ENCODE measurements at places on chromosomes 6 and 20.

DNA sequence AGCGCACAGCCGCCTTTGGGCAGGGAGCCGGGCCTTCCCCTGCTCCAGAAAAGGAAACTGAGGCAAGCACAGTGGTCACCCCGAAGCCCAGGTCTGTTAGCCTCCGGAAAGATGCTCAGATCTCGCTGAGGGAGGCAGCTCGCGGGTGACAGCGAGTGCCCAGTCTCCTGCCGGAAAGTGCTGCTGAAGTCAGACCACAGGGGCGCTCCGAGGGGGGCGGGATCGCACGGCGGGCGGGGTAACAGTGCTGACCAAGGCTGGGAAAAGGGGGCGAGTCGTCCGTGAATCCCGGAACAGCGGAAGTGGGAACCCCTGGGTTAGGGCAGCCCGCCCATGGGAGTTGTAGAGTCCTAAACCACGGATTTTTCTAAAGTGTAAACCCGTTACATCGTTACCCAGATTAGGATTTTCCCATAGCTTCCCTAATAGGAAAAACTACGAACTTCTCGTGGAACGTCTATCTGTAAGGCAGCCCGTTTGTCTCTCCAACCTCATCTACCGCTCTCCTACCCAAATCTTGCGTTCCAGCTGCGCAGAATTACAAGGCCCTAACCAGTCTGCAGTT, 504 bp downstream of the VPS16 start:
- no peak for DNase-seq

- no peak for DNase-seq
Observed at GRCh38 chr6:35401514-35401913, 50.6 kb upstream of the FANCE start.

DNA sequence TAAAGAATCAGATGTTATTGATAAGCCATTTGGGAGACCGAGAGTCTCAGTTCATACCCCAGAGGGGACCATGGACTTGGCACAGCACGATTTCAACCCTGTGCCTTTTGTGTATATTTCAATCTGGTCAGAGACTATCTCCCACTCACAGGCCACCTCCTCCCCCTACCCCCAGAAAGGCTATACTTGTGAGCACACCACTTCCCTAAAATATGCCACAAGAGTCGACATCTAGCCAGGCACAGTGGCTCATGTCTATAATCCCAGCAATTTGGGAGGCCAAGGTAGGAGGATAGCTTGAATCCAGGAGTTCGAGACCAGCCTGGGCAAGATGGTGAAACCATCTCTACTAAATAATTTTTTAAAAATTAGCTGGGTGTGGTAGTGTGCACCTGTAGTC, 13.6 kb upstream of the TCF15 start:
- no peak for DNase-seq

DNA sequence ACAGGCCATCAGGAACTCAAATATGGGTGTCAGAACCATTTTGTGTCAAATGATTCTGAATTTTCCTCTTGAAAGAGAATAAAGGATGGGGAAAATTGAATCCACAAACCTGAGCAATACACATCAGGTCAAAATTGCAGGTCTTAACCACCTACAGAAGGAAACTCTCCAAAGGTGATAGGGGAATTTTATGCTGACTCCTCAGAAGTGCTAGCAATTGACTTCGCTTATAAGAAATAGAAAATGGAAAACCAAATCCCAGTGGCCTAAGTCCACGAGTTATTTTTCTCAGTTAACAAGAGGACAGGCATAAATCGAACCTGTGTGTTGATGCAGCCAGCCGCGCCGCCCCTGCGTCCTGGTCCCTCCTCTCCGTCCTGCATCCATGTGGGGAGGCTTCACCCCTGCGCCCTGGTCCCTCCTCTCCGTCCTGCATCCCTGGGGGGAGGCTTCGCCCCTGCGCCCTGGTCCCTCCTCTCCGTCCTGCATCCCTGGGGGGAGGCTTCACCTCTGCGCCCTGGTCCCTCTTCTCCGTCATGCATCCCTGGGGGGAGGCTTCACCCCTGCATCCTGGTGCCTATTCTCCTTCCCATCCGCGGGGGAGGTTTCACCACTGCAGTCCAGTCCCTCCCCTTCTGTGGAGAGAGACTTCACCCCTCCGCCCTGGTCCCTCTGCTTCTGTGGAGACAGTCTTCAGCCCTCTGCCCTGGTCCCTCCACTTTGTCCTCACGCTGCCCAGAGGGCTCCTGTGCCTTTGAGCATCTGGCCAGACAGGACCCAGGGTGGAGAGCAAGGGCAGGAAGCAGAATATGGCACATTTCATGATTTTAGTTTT, 230.3 kb downstream of the SMOC2 start:
- no peak for DNase-seq

DNA sequence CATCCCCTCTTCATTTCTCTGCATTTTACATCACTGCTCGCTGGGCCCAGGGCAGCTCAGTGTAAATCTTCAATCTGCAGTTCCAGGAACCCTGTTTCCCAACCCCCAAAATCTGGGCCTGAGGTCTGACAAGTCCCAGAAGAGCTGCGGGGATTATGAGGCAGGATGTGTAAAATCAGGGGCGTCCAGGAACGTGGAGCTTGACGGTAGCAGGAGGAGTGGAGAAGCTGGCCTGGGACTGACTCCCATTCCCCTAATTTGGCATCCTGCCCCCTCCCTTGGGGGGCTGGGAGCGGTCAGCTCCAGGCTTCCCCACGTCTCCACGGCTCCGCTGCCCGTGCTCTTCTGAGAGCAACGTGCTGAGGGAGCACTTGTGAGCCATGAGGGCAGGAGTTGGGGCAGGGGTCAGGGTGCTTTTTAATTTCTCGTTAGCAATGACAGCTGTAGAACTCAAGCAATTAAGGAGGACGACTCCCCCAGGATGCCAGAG, 23.4 kb upstream of the VEGFA start:
- no peak for DNase-seq

- DNase-seq = no peak
Observed at GRCh38 chr6:159461266-159461665, 231.8 kb downstream of the SOD2 start.

DNA sequence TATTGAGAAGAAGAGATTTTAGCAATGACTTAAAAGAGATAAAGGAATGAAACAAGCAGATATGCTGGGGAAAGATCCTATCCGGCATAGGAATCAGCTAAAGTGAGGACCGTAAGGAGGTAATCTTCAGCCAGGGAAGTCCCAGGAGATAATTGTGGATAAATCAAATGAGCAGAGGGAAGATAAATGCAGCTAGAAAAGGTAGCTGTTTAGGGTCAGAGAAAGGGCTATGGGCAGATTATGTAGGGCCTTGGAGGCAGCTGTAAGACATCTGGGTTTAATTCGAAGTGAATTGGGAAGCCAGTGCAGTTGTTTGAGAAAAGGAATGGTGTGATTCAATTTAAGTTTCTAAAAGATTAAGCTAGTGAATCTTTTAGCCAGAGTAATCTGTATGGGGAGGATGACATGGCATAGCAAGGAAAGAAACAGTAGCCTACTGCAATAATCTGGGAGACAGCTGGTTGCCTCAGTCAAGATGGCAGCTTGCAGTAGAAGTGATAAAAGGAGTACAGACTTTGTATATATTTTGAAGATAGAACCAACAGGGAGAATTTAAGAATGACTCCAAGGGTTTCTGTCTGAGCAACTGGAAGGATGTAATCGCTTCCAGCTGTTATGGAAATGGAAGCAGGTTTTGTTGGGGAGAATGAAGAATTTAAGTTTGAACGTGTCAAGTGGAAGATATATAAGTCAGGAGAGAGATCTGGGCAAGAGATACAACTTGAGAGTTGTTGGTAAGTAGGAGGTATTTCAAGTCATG, 552.3 kb upstream of the FLRT3 start:
- DNase-seq = no peak

DNA sequence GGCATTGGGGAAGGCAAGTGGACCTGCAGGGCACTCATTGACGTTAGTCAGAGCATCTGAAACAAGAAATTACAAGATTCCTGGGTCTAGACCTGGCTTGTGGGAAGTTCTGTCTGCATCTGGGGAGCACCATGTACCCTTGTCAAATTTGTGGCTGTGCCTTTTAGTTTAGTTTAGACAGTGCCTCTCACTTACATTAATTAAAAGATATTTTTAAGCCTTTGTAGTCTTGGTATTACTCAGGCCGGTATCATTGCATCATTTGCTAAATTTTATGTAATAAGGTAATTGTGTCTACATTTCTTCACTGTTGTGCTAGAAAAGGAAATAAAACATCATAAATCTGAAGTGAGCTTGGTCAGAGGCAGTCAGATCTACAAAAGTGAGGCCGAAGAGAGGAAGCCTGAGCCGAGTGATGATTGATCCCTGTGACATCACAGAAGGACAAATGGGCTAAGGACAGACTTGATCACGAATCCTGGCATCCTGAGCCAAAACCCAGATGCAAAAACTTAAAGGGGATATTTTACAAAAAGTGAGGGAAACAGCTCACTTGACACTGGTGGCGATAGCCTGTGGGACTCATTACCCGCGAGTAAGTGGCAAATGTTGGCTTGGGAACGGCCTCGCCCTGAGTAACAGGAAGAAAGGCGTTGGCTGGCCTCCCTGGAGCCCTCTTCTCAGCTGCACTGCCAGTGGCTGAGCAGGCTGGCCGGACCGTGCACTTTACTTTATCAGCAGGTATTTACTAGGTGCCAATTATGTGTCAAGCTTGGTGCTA, 106.5 kb downstream of the TCP11 start:
- no peak for DNase-seq

DNA sequence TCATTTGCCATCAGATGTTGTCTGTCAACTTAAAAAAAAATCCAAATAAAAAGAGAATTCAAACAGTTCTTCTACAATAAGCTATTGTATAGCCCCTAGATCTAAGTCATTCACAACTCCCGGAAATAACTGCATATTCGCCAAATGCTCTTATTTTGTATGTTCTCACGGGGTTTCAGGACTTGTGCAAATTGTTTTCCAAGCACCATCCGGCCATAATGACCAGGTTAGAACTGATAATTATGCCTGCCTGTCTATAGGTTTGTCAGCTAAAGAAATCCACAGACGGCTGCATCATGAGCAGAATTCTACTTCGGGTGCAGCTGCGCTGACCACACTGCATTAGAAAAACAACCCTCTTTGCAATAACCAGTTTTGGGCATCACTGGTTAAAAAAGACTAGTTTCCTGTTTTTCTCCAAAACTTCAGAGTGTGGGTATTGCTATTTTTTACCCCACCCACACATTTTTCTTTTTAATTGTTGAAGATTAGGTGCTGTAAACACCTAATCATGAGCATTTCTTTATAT, 87.7 kb downstream of the HIVEP2 start:
- DNase-seq = no peak

DNA sequence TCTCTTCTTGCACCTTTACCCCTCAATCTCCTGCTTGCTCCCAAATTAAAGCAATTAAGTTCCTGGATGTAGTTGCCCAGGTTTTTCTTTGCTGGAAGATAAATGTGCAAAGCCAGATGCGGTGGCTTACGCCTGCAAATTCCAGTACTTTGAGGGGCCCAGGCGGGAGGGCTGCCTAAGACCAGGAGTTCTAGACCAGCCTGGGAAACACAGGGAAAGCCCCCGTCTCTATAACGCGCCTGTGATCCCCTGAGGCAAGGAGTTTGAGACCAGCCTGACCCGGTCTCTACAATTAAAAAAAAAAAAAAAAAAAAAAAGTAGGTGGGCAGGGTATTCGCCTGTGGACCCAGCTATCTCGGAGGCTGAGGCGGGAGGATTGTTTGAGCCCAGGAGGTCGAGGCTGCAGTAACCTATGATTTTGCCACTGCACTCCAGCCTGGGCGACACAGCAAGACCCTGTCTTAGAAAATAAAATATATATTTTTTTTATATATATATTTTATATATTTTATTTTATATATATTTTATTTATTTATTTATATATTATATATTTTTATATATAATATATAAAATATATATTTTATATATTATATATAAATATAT, 461 bp upstream of the DCDC2 start:
- no peak for DNase-seq

DNA sequence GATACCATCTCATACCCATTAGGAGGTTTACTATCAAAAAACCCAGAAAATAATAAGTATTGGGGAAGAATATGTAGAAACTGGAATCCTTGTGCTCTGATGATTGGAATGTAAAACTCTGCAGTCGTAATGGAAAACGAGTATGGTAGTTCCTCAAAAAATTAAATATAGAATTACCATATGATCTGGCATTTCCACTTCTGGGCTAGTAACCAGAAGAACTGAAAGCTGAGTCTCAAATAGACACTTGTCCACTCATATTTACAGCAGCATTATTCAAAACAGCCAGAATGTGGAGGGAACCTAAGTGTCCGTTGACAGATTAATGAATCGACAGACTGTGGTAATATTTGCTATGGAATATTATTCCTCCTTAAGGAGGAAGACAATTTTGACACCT, 44.3 kb downstream of the FOXC1 start:
- DNase-seq = no peak

- DNase-seq = no peak
Observed at GRCh38 chr6:161750686-161751085, 476.8 kb upstream of the AGPAT4 start.

DNA sequence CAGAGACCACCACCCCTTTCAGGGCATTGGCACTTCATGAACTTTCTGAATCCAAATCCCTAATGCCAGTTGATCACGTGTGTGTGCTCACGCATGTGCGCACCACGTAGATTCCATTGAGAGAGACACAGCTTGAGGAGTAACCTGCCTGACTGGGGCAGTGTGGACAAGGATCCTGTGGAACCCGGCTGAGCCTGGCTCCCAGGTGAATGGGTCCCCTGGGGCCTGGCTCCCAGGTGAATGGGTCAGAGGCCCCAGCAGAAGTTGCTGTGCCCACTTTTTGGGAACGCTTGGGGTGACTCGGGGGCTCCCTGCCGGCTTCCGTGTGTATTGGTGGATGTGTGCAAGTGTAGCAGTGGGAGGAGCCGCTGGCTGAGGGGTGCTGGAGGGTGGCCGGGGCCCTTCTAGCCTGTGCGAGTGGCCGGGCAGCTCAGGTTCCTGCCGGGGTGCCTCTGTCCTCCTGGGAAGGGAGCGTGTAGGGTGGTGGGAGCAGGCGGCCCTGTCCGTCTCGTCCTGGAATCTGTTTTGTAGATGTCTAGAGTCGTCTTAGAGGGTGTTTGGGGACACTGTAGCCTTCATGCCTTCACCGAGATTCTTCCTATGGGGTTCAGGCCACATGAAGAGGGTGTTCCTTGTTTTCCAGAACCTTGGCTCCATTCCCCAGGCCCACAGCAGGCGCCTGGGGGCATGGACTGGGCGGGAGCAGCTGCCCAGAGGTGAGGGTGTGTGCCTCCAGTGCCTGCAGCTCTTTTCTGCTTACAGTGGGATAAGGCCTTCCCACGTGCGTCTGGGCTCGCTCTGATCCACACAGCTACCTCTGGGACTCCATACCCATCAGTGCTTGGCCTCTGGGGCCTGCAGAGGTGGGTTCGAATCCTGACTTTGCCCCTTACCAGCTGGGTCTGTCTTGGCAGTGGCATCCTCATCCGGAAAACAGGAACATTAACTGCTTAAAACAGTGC, 3.2 kb downstream of the RBM38 start:
- no peak for DNase-seq

All from NCI-H1417 treated with DMSO at 0.1 percent for 48 hours (cell line).